Left forelimb (tissue), 1 donor: ENCODE measurements at places on chromosomes 7 and 10.

- no peak for DNase-seq
Observed at GRCh38 chr10:61921143-61921542, 19.6 kb downstream of the ARID5B start.

DNA sequence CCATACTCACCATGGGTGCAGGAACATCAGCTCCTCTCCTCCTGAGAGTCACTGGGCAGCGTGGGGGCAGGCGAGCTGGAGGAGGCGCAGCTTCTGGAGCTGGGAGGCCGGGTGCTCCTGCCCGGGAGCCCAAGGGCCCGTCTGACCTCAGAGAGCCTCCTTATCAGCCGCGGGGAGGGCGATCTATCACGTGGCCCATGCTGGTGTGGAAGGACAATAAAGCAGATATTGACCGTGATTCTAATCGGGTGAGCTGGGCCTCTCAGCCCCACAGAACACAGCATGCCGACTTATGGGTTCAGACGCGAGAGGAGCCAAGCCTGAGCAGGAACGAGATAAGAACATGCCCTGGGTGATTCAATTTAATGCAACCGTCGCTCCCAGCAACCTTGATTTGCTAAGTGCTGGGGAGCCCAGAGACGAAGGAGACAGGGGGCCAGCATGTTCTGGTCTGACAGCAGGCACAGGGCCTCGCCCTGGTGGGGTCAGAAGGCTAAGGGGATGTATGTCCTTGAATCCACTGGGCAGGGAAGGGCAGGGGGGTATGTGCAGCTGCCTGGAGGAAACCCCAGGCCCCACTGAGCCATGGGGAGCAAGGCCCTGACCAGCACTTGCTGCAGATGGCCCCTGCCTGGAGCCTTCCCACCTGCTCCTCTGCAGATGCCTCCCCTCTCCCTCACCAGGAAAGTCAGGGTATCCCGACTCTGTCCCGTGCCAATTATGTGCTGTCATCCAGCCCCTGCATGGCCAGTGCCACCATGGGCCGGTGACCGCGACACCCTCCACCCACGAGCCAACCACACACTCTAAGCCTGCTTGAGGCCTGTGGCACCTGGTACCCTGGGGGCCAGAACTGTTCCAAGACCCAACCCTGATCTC is 95.3 kb upstream of the RET start:
- DNase-seq = peak; percentile 59

DNA sequence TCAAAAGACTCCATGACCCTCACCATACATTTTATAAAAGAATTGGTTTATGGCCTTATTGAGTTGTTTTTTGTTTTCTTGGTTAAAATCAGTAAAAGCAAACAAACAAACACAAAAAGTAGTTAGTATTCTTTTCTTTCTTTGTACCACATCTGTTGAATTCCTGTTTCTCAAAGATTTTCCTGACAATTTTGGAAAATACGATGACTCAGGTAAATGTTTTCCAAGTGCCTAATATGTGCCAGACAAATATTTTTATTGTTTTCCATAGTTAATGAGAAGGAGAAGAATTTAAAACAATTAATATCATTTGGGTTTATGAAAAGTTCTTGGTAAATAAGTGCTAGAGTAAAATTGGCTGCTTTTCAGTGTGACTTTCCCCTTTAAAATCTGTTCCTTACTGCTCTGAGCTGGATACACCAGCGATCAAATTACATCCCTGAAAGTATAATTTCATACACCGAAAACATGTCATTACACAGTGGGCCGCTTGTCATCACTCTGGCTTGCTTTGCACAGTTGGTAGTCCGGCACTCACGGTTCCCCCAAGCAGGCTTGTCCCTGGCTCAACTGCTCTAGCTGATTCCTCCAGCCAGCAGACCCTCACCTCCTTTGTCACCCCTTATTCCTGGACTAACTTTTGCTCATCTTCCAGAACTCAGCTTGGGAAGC is 80.5 kb downstream of the TBXAS1 start:
- DNase-seq = no peak

DNA sequence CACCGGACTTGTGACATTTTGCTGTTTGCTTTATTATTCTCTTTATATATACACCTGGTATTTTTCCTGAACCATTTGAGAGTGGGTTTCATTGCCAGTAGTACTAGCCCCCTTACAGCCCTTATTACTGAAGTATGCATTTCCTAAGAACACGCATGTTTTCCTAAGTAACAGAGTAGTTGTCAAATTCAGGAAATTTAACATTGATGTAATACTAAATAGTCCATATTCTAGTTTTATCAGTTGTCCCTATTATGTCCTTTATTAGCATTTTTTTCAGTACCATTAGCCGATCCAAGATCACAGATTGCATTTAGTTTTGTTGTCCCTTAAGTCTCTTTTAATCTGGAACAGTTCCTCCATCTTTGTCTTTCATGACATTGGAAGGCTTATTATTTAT is 8.0 kb downstream of the KMT2E start:
- no peak for DNase-seq

DNA sequence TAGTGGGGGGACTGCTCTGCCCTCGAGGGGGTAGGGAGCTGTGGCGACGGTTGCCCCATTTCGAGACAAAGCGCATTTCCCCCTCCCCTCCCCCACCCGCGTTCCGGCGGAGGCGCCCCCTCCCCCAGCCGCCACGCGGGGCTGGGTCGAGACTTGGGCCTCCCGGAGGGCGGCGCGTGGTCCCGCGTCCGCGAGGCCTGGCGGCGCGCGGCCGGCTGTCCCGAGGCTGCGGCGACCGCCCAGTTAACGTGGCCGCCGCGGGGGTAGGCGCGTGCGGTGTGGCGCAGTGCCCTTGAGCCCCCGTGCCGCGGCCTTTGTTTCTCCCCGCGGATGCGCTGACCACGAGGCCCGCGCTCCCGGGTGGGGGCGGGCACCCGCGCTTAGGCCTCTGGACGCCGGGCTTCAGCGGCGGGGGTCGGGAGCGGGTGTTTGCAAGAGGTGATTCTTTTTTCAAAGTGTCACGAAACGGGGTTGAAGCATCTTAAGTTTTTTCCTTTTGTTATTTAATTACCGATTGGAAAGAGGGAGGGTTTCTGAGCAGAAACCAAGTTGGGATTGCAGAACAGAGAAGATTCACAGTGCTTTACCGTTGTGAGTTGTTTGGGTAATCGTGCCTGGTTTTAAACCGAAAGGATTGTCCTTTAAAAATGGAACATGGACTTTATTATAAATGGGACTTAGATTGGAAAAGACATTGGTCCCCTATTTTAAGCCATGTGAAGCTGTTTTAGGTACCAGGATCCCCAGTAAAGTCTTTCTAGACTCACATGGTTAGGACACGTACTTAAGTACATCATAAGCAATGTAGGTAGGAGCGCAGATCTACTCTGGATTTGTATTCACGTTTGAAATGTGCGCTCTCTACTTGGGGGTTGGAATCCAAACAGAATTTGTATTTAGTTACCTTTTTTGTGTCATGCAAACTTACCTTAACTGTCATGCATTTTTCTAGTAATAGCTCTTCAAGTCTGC is 760 bp downstream of the CBX3 start:
- no peak for DNase-seq

DNA sequence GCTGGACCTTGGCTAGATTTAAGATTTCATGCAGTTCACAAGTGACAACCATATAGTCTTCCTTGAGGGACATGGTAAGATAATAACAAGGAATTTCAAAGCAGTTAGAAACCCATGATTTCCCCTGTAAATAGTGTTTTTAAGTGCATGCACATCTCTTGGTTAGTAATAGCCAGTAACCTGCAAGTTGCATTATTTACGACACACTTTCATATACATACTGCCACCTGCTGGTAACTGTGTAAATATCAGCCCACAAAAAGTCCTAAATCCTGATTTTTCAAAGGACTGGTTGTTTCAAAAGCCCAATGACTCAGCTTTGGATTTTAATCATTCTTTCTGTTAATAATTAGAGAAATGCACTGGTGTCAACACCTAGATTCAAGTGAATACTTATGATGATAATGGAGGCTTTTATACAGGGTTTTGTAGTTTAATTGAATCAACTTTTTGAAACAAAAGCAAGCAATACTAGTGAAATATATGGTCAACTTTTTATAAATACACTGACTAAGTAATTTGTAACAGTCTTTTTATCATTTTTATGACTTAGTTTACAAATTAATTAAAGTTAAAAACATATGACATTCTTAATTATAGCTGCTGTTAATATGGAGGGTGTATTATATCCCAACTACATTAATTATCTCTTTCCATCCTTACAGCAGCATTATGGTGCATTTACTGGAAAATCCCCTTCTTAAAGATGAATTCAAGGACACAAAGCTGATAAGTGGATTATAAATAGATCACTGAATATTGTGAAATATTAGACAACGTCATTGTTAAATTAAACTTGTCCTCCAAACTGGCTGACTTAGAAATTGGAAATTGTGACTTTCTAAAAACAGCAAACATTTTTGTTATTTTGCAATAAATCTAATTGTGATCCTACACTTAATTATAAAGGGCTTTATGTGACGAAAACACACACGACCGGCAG is 367.7 kb upstream of the SEMA3D start:
- no peak for DNase-seq

- no peak for DNase-seq
Observed at GRCh38 chr7:99560834-99561736, 2.6 kb downstream of the ZNF655 start.

DNA sequence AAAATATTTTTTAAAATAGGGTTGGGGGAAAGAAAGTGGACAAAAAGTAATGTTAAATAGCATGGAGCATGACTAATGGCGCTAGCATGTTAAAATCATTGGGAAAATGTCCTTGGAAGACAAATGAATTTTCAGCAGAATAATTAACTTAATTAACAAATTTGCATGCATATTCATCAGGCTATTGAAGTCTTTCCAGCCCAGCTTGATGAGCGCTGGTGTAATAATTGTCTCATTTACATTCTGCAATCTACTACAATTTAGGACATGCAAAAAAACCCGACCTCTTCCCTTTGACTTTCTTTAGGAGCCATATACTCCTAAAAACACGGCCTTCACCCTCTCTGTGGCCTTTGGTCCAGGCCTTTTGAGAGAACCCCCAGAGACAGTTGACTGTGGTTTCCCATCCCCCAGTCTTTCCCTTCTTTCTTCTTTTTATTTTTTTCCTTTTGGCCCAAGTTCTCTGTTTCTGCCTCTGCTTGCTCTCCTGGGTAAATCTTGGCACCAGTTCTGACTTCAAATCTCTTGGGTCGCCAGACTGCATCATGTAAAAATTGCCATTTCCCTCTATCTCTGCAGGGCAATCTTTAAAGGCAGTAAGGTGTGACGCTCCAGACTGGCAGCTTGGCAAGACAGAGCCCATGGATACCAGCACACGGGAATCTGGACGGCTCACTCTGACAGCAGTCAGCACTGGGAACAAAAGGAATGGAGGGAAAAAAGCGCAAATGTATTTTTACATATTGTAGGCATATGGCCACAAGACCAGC is 105.5 kb downstream of the NEUROD6 start:
- DNase-seq = no peak
